ENCODE measurements at places on chromosomes 3 and 15. TPM values are rescaled to one million over a fixed set of nuclear protein-coding genes. Genes with fewer than 3 reads are reported as not detected.

The GASK1A gene
- total RNA-seq, result 0.09 TPM

The PARP15 gene
- total RNA-seq, result 37.1 TPM

The ERICH6 gene
- not detected for total RNA-seq

The OR5H6 gene
- not detected for total RNA-seq

The TMCO5A gene
- not detected for total RNA-seq

The TRIM42 gene
- not detected for total RNA-seq

The ANKRD63 gene
- not detected for total RNA-seq

The CIAO2A gene
- 61.2 TPM for total RNA-seq

The NEO1 gene
- 4.5 TPM for total RNA-seq

The TBC1D21 gene
- not detected for total RNA-seq
